ENCODE measurements at places on chromosomes 2 and 18.

- DNase-seq, result no peak
Measured at GRCh38 chr2:182142062-182142461, 156.4 kb downstream of the PPP1R1C start.

GRCh38 chr2:226965376-226965775, 129.5 kb downstream of the RHBDD1 start:
- no peak for DNase-seq

- no peak for DNase-seq
Measured at GRCh38 chr2:280650-281110, 7.2 kb downstream of the ALKAL2 start.

GRCh38 chr2:42999856-43000241, 207.5 kb upstream of the HAAO start:
- DNase-seq, result no peak

DNA sequence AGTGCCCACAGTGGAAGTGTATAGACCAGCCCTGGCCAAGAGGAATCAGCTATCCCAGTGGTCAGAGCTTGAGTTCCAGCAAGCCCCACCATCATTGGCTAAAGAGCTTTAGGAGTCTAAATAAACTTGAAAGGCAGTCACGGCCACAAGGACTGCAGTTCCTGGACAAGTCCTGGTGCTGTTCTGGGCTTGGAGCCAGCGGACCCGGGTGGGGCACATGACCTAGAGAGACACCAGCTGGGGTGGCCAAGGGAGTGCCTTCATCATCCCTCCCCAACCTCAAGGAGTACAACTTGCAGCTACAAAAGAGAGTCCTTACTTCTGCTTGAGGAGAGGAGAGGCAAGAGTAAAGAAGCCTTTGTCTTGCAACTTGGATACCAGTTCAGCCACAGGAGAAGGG, 439.8 kb upstream of the TMEFF2 start:
- no peak for DNase-seq

DNA sequence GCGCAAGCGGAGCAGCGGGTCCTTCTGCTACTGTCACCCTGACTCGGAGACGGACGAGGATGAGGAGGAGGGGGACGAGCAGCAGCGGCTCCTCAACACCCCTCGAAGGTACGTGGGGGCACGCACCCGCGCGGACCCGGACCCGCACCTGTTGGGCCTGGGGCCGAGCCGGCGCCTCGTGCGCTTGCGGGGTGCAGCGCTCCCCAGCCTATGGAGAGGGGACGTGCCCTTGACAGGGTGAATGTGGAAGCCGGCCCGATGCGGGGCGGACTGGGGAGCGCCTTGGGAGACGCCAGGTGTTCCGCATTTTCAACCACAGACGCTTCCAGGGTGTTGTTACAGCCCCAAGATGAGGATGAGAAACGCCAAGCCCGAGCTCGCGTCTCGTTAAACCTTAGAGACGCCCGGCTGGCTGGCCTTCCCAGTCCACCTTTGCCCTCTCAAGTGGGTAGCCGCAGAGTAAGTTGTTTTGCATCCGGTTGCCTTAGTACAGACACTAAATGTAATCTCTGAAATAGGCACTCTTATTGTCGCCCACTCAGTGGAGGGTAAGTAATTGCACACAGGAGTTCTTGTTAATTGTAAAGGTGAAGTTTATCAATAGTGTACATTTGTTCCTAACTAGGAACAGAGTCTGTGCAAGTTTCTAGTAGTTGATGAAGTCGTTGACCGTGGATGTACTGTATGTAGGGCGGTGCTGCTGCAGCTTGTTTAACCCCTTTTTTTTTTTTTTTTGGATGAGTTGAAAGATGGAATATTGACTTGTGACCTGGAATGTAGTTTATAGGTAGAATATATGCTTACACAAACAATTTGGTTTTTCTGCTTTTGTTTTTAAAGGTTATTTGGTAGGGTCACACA, 815 bp downstream of the GMCL1 start:
- DNase-seq, result peak; percentile 63

- no peak for DNase-seq
Measured at GRCh38 chr2:121058852-121059558, 226.0 kb downstream of the TFCP2L1 start.

GRCh38 chr2:191922736-191923651, 76.1 kb upstream of the CAVIN2 start:
- no peak for DNase-seq

DNA sequence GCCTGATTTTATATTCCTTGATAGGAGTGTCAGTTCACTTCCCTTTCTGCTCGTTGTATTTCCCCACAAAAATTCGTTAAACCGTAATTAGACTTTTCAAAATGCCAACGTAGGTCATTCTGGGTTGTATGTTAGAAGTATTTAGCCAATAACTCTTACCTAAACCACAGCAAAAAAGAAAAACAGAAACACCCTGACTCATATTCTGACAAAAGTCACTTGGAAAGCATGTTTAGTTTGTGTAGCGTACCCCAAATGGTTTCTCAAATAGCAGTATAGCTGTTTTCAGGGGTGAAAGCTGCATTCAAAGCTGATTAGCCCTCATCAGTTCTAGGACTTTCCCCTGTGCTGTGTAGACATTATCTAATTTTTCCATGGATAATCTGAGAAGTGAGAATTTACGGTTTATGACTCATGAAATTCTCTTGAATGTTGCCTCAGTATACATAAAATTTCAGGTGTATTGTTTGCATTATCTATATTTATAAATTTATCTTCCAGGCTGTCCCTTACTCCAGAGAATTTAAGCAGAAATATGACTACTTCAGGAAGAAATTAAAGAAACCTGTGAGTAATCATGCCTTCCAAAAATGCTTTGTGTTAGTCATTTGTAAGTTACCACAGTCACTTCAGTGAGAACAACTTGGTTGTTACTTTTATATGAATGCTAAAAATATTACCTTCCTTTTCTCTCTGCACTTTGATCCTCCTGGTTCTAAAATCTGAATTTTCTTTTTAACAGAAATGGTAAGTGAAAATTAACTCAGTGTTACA, 264.9 kb downstream of the ALPK2 start:
- no peak for DNase-seq

- no peak for DNase-seq
Measured at GRCh38 chr2:22753476-22753875, 631.5 kb upstream of the KLHL29 start.

- DNase-seq, result no peak
Measured at GRCh38 chr2:74081030-74081762, 66.5 kb downstream of the BOLA3 start.

- DNase-seq, result no peak
Measured at GRCh38 chr2:238494573-238494961, 67.8 kb downstream of the ASB1 start.

GRCh38 chr2:107107351-107107750, 221.4 kb upstream of the ST6GAL2 start:
- DNase-seq, result no peak

GRCh38 chr2:183610724-183611123, 486.5 kb downstream of the NUP35 start:
- DNase-seq, result no peak

DNA sequence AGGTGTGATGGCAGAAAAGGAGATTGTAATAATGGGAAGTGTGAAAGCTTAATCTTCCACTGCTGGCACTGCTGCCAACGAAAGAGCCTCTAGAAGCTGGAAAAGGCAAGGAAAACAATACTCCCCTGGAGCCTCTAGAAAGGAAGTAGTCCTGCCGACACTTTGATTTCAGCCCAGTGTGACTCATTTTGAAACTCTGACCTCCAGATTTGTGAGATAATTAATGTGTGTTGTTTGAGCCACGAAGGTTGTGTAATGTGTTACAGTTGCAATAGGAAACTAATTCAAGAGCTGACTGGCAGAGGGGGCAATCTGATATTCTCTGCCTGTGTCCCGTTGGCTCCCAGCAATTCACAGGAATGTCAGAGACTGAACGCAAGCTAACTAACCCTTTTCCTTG, 219.2 kb upstream of the UBE2E3 start:
- DNase-seq, result no peak

- DNase-seq, result no peak
Measured at GRCh38 chr2:9768388-9768787, 74.9 kb upstream of the TAF1B start.

DNA sequence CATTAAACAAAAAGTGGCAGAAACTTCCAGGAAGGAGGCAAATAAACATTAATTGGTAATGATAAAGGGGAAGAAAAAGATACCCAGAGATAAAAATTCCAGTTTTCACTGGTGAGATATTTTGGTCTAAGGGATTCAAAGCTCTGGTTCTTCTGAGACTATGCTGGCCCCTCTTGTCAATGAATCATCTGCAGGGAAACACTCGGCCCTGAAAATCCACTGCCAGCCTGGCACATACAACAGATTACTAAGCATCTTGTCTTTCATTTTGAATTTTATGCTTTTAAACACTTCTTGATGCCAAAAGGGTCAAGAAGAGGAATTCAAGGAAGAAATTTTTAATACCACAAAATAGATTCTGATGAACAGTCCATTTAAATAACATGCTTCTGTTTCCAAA, 1603.8 kb upstream of the ZEB2 start:
- DNase-seq, result no peak

- no peak for DNase-seq
Measured at GRCh38 chr2:127096718-127097470, 10.1 kb downstream of the BIN1 start.

DNA sequence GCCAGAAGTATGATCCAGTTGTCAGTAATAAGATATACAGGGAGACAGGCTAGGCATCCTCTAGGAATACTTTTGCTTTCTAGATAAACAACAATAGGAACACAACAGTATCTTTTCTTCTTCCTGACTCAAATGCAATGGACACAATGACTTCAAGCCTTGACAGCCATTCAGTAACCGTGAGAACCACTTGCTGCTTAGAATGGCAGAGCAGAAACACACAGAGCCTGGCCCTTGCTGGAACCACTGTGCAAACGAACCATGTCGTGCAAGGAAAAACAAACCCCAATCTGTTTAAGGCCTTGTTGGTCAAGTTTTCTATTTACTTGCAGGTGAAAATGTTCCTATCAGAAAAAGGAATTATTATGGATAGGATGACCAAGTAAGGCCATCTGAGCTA, 18.8 kb downstream of the TRIP12 start:
- DNase-seq, result no peak

DNA sequence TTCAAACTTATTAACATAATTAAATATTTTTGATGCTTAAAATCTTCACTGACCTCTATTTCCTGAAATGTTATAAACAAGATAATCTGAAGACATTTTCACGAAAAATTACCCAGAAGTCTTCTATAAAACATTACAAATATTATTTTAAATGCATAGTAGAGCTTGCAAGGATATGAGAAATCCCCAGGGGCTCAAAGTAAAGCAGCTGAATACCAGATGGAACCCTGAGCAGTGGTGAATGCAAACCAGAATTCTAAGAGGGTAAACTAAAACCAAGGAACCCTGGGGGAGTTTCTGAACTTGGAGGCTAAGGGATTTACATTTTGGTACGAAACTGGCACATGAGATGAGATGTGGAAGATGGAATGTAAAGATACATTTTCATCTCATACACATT, 83.6 kb downstream of the FSHR start:
- DNase-seq, result no peak

- no peak for DNase-seq
Measured at GRCh38 chr2:54497763-54498680, 41.9 kb downstream of the SPTBN1 start.

DNA sequence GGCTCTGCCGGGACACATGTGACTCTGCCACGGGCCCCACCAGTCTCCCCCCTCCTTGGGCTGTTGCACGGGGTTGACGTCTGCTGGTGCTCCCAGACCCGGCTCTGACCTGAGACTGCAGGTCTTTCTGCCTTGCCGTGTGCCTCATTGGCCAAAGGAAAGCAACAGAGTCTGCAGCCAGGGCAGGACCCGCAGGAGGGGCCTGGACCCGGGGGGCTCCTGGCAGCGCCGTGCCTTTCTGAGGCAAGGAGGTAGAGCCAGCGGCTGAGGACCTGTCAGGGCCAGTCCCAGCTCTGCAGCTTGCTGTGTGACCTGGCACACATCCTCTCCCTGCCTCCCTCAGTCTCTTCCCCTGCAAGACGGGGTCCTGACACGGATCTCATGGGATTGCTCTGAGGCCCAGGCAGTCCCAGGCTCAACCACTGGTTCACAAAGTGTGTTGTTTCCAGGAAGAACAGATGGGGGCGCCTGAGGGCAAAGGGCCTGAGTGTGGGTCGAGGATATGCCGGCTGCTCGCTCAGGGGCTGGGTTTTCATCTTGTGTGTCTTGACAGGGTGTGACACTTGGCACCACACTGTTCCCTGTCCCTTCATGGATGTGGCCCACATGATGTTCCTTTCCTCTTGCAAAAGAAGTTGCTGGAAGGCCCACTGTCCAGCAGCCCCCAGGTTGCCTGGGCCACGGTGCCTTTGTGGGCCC, 9.0 kb downstream of the CAPN10 start:
- DNase-seq, result peak; percentile 14

- DNase-seq, result no peak
Measured at GRCh38 chr2:213125646-213126347, 25.6 kb downstream of the IKZF2 start.

DNA sequence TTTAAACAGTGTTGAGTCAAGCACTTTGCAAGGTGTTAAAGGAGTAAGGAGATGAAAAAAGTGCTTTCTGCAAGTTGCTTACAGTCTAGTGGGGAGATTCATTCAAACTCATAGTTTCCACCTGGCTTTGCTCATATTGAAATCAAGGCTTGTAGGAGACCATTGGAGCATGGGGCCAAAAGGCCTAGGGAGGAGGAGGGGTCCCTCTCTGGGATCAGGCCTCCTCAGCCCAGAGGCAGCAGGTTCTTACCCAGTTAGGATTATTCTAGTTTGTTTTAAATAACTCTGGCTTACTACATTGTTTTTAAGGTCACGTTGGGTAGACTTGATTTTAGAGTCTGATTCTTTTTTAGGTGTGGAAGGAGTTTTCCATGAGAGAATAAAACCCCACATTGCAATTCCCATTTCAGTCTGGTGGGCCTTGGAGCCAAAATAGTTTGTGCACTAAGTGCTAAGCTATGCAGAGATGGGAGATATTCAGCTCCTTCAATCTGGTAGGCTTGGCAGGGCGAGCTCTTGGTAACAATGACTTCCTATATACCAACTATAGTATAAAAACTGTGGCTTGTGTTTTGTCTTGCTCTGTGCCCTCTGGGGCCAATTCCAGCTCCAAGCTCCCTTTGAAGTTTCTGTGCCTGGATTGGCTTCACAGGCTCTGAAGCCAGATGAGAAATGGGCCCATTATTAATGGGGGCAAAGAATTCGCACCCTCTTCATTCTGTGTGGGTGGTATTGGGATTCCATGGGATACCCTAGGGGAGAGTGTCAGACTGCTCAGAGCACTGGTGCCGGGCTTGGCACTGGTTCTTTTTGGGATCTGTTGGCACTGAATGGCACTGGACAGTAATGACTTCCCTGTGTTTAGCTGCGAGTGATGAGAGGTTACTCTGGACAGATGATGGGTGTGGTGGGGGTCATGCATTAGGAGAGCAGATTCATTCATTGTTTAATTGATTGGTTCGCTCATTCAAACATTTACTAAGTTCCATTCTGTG, 301.1 kb downstream of the MYCN start:
- no peak for DNase-seq

- DNase-seq, result no peak
Measured at GRCh38 chr2:191165176-191165643, 14.4 kb upstream of the STAT4 start.

GRCh38 chr18:25422230-25422629, 70.3 kb upstream of the ZNF521 start:
- DNase-seq, result no peak
